ENCODE measurements at places on chromosomes 2 and 18.

DNA sequence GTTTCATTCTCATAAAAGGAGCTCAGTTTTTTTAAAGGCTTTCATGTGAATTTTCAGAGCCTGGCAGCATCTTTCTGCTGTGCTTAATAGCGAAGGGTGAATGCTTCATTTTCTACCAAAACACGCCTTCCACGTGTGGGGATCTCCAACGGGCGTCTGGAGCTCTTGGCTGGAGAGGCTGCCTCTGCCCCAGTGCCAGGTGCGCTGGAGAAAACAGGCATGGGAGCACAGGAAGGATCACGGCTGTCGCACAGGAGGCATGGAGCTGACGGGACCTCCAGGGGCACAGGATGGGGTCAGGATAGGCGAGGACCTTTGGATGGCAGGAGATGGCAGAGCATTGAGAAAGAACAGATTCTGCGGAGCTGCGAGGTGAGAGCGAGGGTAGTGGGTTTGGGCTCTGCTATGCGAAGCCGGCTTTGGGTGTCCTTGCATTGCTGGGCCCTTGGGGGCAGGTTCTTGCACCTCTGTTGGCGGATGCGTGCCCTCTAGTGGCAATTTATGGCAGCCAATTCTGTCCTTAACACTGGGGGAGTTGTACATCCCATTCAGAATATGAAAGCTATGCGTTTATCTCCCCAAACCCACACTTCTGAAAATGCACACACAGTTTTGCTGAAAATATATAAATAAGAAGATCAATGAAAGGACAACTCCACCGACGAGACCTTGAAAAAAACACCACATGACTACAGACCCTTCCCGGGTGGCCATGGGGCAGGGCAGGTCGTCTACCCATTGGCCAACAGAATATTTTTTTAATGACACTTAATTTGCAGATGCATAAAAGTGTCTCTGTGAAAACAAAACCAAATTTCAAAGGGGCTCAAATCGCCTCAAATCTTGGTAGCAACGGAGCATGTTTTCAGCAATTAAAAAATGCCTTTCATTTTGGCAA lies 90.4 kb upstream of the SLC35G4 start:
- DNase-seq, result no peak

GRCh38 chr18:44741511-44741910 lies 60.8 kb downstream of the SETBP1 start:
- no peak for DNase-seq

DNA sequence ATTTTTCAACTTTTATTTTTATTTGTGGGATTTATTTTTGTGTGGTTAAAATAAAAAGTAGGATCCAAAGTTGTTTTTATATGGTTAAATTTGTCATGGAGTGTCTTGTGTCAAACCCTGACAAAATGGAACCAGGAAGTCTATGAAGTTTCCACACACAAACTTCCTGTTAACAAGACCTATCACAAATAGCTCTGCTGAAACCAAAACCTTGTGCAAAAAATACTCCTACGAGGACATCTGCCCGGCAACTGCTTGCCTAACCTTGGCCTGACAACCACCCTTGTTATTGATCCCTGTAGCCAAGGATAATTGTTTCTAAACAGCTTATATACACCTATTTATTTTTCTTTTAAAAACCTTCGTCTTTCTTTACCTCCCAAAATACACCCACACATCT lies 389.6 kb downstream of the TRIB2 start:
- no peak for DNase-seq

- DNase-seq, result no peak
Observed at GRCh38 chr18:59918320-59918755, 18.5 kb downstream of the PMAIP1 start.

DNA sequence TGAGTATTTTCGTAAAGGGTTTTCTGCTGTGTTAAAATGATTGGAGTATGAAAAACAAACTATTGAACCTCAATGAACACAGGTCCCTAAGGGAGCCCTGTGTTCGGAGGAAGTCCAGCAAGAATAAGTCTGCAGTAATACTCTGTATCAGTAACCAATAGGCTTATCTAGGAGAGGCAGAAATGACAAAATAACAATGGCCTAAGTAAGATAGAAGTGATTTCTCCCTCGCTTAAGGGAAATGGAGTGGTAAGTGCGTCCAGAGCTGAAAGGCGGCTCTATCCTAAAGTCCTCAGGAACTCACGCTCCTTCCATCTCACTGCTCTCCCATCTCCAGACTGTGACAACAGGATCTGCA lies 29.3 kb upstream of the MFSD6 start:
- DNase-seq, result no peak

DNA sequence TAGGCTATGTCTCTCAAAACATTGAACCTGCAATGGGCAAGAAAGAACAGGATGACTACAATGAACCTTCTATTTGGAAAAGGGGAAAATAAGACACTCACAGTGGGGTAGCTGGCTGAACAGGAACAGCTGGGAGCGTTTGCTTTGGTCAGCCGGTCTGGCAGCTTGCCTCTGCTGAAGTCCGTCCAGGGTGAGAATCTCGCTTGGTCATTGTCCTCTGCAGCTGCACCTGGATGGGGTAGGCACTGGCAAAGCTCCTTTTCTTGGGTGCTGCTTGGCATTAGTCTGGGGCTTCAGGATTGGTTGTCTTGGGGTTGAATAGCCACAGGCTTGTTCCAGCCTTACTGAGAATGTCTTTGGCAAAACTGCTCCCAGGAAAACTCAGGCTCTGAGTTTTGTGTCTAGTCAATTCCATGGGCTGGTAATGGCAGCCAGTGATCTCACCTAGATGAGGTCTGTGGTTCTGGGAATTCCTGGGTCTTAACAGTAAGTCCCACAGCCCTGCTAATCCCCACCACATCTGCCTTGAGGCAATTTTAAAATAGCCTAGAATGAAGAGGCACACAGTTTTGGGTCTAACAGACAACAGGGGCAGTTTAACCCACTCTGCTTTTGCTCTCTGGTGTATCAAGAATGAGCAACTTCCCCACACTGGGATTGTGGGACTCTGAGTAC lies 13.4 kb downstream of the NEDD4L start:
- DNase-seq, result no peak

DNA sequence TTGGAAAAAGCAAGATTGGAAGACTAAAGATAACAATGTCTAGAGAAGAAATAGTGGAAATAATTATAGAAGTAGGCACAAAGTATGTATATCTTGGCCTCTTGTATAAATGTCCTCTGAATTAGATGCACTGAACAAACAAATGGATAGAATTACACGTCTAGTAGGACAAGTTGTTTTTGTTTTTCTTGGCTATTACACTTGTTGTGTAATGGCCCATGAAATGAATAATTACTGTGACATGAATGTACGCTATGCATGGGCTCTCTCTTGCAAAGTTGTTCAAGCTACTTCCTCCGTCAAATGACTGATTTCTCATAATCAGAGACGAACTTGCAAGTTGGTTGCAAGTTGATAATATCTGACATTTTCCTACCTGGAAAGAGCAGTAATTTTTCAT lies 126.2 kb downstream of the PDE1A start:
- DNase-seq, result no peak

DNA sequence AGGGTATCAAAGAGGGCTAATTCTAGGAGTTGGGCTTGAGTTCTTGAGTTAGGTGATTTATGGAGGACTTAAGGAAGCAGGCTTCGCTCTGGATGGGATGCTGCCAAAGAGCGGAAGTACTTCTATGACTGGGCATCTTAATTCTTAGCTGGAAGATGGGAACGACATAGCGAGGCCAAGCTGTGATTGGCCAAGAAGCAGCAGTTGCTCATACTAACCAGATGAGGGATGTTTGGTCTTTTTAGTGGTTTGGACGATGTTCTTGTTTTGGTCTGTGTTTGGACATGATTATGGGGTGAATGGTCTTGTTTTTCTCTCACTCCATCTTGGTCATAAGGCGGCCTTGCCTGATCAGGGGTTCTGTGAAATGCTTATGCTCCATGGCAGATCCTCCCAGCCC lies 133.7 kb downstream of the MSH2 start:
- no peak for DNase-seq

DNA sequence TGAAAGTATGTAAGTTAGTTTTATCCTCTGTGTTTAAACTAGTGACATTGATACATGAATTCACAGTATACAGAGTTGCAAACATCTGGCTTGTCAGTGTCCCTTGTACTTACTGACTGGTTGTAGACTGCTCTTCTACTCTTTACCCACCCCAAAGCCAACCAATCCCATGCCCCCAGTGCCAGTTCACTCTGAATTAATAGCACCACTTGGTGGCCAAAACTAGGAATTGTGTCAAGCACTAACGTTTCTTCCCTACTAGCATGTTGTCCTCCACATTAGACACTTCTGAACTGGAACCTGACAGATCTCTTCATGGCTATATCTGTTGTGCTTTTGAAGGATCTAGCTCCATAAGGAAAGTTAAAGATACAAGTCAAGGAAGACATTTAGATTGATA lies 27.2 kb upstream of the OTX1 start:
- DNase-seq, result no peak

- DNase-seq, result no peak
Observed at GRCh38 chr18:4549164-4549872, 94.2 kb upstream of the DLGAP1 start.

DNA sequence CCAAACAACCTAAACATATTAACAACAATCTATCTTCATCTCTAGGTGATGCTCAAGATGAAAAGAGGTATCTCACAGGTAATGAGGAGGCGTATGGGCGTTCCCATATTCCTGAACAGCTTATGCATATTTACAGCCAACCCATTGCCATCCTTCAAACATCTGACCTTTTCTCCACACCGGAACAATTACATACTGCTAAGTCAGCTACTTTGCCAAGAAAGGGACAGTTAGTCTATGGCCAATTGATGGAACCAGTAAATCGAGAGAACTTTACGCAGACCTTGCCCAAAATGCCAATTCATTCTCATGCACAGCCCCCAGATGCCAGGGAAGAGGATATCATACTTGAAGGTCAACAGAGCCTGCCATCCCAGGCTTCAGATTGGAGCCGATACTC lies 68.0 kb downstream of the FAM171B start:
- no peak for DNase-seq

DNA sequence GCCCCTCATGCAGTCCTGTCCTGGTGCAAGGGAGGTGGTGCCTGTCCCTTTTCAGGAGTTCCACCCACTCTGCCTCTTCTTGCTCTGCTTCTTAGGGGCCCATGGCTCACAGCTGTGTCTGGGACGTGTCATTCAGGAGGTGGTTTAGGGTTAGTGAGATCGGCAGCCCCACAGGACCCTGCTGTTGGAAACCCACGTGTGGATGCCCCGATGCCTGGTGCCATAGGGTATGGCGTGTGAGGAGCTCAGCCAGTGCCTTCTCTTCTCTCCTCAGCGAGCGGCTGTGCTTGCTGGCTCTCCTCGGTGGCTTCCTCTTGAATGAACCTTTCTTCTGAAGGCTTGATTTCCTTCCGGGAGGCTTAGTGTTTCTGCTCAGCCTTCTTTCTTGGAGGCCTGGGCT lies 55.2 kb downstream of the LDLRAD4 start:
- DNase-seq, result no peak

DNA sequence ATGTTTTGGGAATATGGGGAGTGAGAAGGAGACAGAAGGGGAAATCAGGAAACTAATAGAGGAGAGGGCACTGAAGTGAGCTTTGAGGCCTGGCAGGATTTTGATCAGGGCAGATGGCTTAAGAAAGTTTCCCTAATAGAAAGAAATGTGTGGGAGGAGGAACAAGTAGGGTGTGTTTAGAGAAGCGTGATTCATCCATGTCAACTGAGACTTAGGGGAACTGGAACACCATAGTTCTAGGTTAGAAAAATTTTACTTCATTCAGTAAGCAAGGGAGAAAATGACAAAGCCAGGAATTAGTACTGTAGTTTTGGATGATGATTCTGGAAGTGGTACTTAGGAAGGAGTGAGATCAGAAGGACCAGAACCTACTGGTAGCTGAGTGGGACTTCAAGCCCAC lies 296.0 kb downstream of the PLCL1 start:
- no peak for DNase-seq

DNA sequence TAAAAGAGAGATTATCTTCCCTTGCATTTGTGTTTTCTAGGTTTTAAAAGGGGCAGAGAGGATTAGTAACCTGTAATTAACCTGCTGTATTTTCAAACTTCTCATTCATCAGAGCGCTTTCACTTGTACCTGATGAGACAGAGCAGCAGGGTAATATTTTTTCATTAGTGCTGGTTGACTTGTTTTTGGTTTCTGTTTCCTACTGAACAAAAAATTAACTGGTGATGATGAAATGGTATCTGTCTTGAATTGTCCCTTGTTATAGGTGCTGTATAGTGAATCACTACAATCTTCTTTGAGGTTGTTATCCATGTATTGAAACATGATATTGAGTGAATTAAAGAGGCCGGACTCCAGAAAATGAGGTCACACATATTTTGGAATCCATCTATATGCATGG lies 37.9 kb downstream of the CDH20 start:
- DNase-seq, result no peak

DNA sequence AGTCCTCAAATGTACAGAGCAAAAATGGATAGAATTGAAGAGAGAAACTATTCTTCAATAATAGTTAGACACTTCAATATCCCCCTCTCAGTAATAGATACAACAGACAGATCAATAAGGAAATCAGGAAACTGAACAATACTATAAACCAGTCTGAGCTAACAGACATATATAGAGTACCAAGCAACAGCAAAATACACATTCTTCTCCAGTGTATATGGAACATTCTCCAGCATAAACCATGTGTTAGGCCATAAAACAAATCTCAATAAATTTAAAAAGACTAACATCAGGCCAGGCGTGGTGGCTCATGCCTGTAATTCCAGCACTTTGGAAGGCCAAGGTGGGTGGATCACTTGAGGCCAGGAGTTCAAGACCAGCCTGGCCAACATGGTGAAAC lies 43.7 kb upstream of the AMMECR1L start:
- DNase-seq, result no peak

GRCh38 chr2:20472569-20472968 lies 25.7 kb downstream of the RHOB start:
- no peak for DNase-seq

- no peak for DNase-seq
Observed at GRCh38 chr18:36813101-36813775, 15.6 kb downstream of the TPGS2 start.

- DNase-seq, result peak; percentile 74
Observed at GRCh38 chr18:62584241-62585120, 61.7 kb downstream of the ZCCHC2 start.

GRCh38 chr2:113214141-113214540 lies 40.4 kb downstream of the PSD4 start:
- DNase-seq, result no peak

- no peak for DNase-seq
Observed at GRCh38 chr2:19947184-19947940, 42.5 kb downstream of the WDR35 start.

- no peak for DNase-seq
Observed at GRCh38 chr2:227163485-227163997, 464 bp downstream of the COL4A4 start.

DNA sequence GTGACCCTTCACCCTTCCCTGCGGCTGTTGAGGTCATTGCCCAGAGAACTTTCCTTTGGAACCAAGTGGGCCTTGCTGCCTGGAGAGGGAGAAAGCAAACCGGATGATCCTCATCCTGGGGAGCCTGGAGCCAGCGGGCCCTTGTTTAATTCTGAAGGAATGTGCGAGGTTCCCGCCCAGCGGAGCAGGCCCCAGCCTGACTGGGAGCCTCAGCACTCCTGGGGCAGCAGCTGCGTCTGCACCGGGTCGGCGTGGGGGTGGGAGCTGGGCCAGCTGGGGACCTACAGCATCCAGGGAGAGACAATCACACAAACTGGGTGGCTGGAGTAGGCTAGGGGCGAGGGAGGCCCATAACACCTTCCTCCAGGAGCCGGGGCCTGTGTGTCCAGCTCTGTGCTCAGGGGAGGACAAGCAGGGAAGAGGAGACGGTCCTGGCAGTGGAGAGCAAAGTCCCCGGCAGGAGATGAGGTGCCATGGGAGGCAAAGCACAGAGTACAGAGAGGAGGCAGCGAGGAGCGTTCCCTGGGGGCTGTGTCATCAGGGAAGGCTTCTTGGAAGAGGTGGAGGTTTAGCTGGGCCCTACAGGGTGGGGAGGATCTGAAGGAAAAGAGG lies 61.9 kb upstream of the HAAO start:
- DNase-seq, result no peak

Data from fibroblast of skin of left quadriceps (primary cell).